ENCODE measurements at places on chromosomes 1 and 21.
A peak's percentile ranks its signal among the peaks of the same experiment; 100 is the strongest.

GRCh38 chr21:36180963-36181362 lies 24.3 kb downstream of the DOP1B start:
- no peak for DNase-seq

GRCh38 chr1:182259229-182259872 lies 132.2 kb downstream of the GLUL start:
- peak; percentile 63 for DNase-seq

GRCh38 chr1:92922356-92923035 lies 38.8 kb downstream of the DIPK1A start:
- no peak for DNase-seq

- DNase-seq: no peak
These were observed 50.1 kb downstream of the TIAM1 start for GRCh38 chr21:31293986-31294385.

GRCh38 chr1:22814176-22815042 lies 103.8 kb downstream of the EPHB2 start:
- DNase-seq: no peak
